ENCODE measurements at places on chromosomes 7 and 10.

DNA sequence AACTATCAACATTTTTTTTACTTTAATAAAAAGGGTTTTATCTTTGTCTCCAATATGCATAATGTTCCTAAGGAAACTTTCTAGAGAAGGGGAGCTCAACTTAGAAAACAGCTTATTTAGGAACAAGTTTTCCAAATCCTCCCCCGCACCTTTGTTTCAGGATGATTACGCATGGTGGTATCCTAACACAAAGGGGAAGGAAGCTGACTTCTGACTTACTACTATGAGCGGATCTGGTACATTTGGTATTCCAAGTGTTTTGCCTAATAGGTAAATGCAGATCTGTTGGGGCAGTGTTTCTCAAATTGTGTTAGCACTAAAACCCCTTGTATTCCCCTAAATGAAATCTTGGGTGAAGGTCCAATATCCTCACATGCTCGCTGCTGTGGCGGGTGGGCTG is 229.3 kb upstream of the KLF14 start:
- DNase-seq = no peak

- DNase-seq = no peak
These were observed 1.5 kb downstream of the UMAD1 start for GRCh38 chr7:7642081-7642480.

DNA sequence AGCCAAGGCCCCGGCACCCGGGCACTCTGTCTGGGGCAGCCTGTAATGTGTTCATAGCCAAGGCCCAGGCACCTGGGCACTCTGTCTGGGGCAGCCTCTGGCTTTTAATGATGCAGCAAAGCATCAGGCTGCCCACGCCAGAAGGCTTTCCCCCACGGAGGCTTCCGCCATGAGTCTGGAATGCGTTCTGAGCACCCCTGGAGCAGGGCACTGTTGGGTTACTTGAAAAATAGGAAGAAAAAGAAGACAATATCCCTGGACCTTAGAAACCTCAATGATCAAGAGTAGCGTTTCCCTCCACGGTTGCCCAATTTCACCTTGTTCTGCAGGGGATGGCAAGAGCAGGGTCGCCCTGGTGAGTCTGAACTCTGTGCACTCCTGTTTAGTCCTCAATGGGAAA is 565.0 kb downstream of the PTPRN2 start:
- no peak for DNase-seq

DNA sequence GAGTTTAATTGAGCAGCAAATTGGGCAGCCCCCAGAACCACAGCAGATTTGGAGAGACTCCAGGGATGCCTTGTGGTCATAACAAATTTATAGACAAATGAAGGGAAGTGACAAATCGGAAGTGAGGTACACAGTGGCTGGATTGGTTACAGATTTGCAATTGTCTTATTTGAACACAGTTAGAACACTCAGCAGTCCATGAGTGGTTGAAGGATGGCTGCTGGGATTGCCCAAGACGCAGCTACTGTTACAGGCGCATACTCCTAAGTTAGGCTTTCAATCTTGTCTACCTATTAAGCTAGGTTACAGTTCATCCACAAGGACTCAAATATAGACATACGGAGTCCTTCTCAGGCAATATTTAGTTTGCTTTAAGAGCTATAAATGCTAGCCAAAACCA is 7.4 kb downstream of the ACADSB start:
- DNase-seq = no peak

- no peak for DNase-seq
These were observed 34.3 kb downstream of the SLC25A13 start for GRCh38 chr7:96287559-96287958.

All from GM06990 (cell line).